ENCODE measurements at places on chromosomes 13 and 19. TPM values are rescaled to one million over a fixed set of nuclear protein-coding genes. Genes with fewer than 3 reads are reported as not detected.

FXYD3 gene
- 0.54 TPM for total RNA-seq

HIPK4 gene
- total RNA-seq: 0.16 TPM

TMEM59L gene
- total RNA-seq: 5.2 TPM

DACT3 gene
- 0.29 TPM for total RNA-seq

PLPP2 gene
- total RNA-seq: 101 TPM

HSD17B14 gene
- 12.5 TPM for total RNA-seq

MBD3L3 gene
- not detected for total RNA-seq

PCDH20 gene
- not detected for total RNA-seq

NLRP7 gene
- total RNA-seq: not detected

GIPC3 gene
- total RNA-seq: 0.26 TPM

ETV2 gene
- total RNA-seq: 2.2 TPM

PSG7 gene
- total RNA-seq: 0.07 TPM

CGB3 gene
- total RNA-seq: not detected

F10 gene
- total RNA-seq: not detected

CNMD gene
- not detected for total RNA-seq

CD70 gene
- total RNA-seq: 20.5 TPM

KIR3DL2 gene
- not detected for total RNA-seq

BRSK1 gene
- 3.1 TPM for total RNA-seq

ENOX1 gene
- 3.1 TPM for total RNA-seq

KCNC3 gene
- 1.6 TPM for total RNA-seq

RNF225 gene
- total RNA-seq: 0.19 TPM

MIA gene
- 0.30 TPM for total RNA-seq

DDX39A gene
- 120 TPM for total RNA-seq

ZNF726 gene
- total RNA-seq: 0.45 TPM

ECSIT gene
- total RNA-seq: 33.5 TPM

CRTC1 gene
- 4.7 TPM for total RNA-seq

ADGRE1 gene
- 4.7 TPM for total RNA-seq

SPRED3 gene
- total RNA-seq: 3.2 TPM

DUXA gene
- not detected for total RNA-seq

ANGPTL8 gene
- not detected for total RNA-seq

GJB2 gene
- 0.75 TPM for total RNA-seq

ALOX5AP gene
- total RNA-seq: 11.9 TPM

ZDHHC20 gene
- 20.7 TPM for total RNA-seq

PLIN4 gene
- total RNA-seq: 0.05 TPM

ZNF28 gene
- total RNA-seq: 0.66 TPM

CNN1 gene
- 0.45 TPM for total RNA-seq

KIR2DL1 gene
- not detected for total RNA-seq

All from A549 treated with dexamethasone at 1 μM for 4 hours (cell line).